ENCODE measurements at places on chromosomes 12 and 14.

DNA sequence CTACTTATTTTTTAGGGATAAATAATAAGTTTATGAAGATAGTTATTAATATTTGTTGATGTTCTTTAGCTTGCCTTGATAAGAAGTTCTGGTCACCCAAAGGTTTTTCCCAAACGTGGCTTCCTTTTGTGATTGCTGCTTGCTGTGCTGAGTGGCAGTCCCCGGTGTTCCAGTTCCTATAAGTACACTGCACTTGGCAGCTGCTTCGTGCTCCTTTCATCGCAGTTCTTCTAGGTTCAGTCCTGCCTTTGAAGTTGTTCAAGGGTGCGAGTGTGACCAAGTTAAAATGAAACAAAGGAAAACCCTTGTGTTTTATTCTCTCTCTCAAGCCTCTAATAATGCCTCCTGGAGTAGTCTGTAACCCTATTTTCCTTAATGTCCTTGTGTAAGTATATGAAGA lies 128.5 kb upstream of the ATF1 start:
- no peak for DNase-seq

DNA sequence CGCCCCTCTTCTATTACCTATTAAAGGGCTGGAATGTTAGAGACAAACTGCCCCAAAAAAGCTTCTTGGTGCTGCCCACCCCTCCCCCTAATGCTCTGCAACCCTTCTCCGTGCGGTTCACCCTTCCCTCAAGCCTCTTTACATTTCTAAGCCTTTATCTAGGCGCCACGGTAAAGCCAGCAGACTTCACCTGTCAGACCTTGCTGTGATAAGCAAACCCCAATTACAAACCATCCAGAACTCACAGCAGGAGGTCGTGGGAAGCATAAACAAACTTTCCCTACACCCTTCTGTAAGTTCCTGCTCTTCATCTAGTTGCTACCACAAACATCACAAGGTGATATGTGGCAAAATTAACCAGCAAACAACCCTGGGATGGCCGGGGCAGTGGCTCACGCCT lies 56.8 kb downstream of the MOK start:
- DNase-seq, result no peak

DNA sequence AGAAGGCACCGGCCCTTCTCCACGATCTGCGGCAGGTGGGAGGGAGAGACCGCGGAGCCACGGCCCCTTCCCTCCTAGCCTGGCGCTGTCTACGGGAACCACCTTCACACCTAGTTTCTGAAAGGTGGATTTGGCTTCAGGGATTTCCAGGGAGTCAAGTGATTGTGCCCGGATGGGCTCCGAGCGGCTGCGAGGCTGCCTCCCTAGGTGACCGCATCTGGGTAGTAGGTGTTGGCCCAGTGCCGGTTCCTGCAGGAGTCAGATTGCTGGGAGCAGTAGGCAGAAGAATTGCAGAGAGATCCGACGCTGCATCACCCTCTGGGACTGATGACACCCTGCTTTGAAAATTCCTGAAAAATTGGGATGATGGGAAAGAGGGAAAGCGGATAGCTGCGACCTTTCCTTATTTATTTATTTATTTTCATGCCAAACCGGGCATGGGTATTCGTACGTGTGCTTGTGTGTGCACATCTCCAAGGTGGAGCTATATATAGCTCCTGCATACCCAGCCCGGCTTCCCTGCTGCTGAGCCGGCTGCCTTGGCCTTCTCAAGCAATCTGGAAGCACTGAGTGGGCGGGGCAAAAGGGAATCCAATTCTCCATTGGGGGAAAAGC lies 1.1 kb downstream of the CNTN1 start:
- DNase-seq, result peak; percentile 27

DNA sequence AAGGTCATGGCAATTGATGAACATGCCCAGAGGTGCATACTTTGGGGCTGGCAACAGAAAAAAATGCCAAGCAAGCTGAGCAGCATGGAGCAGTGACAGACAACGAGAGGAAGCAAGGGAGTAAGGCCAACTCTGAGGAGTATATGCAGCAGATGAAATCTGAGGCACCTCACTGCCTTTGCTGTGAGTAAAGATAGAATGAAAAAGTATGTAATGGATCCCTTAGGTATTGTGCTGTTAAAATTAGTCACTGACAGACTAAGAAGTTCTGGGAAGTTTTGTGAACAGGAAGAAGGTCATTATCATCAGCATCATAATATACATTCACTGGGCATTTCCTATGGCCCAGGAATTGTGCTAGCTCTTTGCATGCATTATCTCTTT lies 269.9 kb downstream of the DUSP6 start:
- no peak for DNase-seq

GRCh38 chr14:20469890-20470602 lies 840 bp downstream of the PNP start:
- peak; percentile 45 for DNase-seq

GRCh38 chr14:88985654-88986053 lies 161.2 kb downstream of the TTC8 start:
- no peak for DNase-seq

GRCh38 chr14:91573894-91574837 lies 64.1 kb upstream of the PPP4R3A start:
- peak; percentile 68 for DNase-seq

DNA sequence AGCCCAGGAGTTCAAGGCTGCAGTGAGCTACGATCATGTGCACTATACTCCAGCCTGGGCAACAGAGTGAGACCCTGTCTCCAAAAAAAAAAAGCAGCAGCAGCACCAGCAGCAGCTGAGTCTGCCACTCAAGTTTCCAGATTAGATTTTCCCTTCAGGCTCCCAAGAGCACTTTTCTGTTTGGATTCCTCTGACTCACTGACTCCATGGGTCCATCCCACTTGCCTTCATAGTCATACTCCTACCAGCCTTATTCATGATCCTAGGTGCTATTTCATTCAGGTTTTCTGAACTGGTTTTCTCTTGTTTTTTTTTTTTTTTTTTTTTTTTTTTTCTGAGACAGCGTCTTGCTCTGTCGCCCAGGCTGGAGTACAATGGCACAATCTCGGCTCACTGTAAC lies 6.8 kb upstream of the TWF1 start:
- DNase-seq, result no peak

DNA sequence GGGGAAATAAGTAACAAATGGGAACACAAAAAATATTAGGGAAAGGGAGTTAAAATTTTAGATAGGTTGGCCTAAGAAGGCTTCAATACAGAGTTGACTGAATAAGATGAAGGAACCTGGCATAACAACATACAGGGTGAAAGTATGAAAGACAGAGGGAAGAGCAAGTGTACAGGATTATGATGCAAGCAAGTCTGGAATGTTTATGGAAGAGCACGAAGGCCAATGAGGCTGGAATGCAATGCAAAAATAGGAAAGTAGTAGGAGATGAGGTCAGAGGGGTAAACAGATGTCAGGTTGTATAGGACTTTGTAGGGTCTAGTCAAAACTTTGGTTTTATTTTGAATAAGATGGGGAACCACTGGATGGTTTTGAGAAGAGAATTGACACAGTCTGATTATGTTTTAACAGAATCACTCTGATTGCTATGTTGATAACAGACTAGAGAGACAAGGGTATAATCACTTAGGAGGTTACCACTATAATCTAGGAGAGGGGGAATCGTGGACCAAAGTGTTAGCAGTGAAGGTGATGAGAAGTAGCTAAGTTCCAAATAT lies 96.8 kb downstream of the OSBPL8 start:
- no peak for DNase-seq

DNA sequence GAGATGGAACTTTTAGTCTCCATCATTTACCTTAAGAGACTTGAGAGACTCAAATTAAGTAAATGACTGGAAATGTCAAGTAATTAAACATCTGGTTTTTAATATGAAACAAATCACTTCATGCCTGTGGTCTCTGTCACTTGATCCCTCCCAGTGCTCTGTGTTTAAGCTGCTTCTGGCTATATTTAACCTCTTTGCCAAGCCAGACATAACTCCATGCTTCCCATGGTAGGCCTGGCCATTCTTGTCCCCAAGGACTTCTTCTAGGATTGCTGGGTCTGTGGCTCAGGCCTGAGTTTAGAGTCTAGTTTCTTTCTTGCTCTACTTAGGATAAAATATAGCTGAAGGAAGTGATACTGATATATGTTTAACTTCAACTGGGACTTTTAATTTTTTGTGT lies 1013.6 kb downstream of the FLRT2 start:
- no peak for DNase-seq

DNA sequence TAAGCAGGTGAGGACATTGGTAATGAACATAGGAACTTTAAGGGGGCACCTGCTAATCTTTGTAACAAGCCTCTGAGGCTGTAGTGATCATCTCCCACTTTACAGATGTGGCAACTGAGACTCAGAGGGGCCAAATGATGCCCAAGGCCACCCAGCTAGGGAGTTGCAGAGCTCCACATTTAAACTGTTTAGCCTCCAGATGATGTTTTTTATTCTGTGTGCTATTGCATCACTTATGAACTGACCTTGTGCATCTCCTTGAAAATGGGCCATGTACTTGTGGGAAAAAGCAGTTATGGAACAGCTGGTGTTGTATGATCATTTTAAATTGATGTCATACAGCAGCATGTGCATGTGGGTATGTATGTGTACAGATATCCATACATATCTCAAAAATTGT lies 41.4 kb downstream of the TPCN1 start:
- no peak for DNase-seq

- no peak for DNase-seq
Observed at GRCh38 chr14:68853749-68854148, 60.9 kb upstream of the ZFP36L1 start.

DNA sequence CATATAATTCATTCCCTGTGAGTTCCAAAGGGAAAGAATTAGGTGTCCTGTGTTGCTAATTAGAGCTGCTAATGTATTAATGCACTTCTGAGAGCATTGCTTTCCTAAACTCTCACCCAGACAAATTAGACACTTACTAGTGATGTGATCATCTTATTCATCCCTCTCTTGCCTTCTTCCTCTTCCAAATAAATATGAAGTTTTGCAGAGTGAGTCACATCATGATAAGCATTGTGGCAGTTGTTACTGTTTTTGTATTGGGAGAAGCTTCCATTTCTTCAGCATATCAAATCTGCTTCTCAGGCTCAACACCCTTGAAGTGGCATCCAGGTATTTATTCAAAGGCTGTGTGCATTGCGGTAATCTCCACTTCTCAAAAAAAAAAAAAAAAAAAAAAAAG lies 37.3 kb upstream of the E2F7 start:
- peak; percentile 19 for DNase-seq

GRCh38 chr12:6182279-6182898 lies 17.8 kb upstream of the CD9 start:
- DNase-seq, result no peak

- DNase-seq, result no peak
Observed at GRCh38 chr12:49298160-49298559, 3.2 kb downstream of the PRPH start.

DNA sequence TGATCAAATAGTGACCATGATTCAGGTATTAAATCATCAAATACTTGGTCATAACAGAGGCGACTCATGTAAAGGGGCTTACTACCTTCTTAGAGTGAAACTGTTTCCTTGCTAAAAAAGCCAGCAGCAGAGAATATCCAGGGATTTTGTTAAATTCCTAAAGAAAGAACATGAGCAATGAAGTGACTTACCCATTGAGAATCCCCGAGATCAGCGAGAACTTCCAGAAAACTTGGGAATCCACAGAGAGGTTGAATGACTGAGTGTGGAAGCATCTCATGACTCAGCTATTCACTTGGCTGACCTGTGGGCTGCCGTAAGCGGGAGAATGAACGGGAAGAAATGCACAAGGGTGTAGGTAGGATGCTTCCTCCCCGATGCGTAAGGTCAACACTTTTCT lies 85.3 kb upstream of the KCNA1 start:
- no peak for DNase-seq

- no peak for DNase-seq
Observed at GRCh38 chr12:51419425-51420193, 5.0 kb upstream of the SLC4A8 start.

- DNase-seq, result no peak
Observed at GRCh38 chr12:22312336-22312735, 22.2 kb downstream of the ST8SIA1 start.

GRCh38 chr14:25520821-25521220 lies 470.9 kb upstream of the STXBP6 start:
- no peak for DNase-seq

GRCh38 chr12:122976648-122976975 lies 1.6 kb downstream of the OGFOD2 start:
- no peak for DNase-seq

GRCh38 chr12:132723015-132723763 lies 12.5 kb downstream of the PGAM5 start:
- no peak for DNase-seq

DNA sequence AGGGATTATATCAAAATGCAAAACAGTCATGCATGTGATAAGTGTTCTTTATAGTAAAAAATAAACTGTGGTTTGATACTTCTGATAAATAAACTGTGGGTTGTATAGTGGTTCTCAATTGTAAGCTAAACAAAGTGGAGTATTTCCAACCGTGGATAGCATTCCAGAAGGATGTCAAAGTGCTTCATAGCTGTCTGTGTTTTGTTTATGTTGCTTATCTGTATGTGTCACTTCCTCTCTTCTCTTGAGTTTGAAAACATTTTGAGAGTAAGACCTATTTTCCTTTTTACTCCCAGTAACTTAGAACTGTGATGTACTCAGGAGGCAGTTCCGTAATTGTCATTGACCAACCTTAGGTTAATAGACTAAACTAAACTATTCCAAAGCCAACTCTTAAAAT lies 415.8 kb downstream of the TMTC2 start:
- DNase-seq, result no peak

- DNase-seq, result no peak
Observed at GRCh38 chr14:81028461-81028860, 73.0 kb downstream of the TSHR start.

DNA sequence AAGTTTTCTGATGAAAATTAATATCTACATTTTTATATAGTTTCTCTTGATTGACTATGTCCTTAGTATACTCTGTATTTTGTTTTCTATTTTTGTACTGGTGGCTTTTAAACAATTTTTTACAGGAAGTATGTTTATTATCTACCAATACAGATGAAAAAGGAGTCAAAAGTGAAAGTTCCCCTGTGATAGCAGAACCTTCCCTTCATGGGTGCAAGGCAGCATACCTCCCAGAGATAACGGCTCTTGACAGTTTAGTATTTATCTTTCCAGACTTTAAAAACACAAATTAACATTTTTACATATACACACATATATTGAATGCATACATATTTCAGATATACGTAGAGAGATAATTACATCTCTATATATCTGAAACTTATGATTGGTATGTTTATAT lies 17.1 kb upstream of the FAM234B start:
- no peak for DNase-seq

GRCh38 chr12:109577311-109577710 lies 3.7 kb downstream of the MVK start:
- DNase-seq, result no peak

- DNase-seq, result peak; percentile 1
Observed at GRCh38 chr14:31560759-31561154, 447 bp upstream of the NUBPL start.

DNA sequence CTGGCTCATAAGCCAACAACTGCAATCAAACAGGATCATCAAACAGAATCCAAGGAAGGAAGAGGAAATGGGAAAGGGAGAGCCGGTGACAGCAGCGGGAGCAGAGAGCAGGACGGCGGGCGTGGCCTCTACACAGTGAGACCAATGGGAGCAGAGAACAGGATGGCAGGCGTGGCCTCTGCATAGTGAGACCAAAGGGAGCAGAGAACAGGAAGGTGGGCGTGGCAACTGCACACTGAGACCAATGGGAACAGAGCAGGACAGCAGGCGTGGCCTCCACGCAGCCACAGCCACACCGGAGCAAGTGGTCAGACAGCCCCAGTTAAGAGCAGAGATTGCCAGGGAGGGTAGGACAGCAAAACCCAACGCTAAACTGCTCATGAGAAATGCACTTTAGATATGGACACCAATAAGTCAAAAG lies 16.4 kb downstream of the LRCOL1 start:
- DNase-seq, result peak; percentile 95

All from HCT116 (cell line).